ENCODE measurements at places on chromosomes 13 and 19.

DNA sequence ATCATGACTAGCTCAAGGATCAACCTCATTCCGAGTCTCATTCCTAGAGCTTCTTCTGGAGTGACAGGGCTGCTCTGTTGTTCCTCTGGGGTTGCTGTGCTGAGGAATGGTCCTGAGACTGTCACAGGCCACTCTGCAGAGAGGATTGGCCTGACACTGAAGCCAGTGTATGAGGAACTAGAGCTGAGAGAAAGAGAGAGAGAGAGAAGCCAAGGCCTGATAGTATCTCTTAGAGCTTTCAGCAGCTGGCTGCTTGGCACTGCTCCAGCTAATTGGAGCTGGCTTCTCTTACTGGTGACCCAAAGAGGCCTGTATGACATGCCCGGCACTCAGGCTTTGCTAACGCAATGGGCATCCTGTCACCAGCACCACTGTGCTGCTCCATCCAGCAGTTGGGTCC, 73.4 kb upstream of the FLT1 start:
- no peak for DNase-seq

- no peak for DNase-seq
These were observed 220.9 kb upstream of the CSNK1A1L start for GRCh38 chr13:37326334-37326733.

DNA sequence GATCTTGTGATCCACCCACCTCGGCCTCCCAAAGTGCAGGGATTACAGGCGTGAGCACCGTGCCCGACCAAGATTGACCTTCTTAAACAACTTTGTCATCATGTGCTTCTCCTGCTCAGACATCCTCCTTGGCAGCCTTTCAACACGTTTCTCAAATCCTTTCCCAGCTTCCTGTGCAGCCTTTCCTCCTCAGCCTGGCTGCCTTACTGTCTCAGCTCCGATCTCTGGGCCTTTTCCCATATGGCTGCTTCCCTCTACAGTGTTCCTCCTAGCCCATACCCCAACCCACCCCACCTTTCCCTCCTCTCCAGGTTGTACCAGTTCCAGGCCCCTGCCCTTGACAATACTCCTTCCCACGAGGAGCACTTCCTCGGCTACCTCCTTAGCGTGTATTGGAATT, 7.2 kb downstream of the PHF11 start:
- DNase-seq: no peak

GRCh38 chr19:39469036-39469435, 11.6 kb upstream of the TIMM50 start:
- no peak for DNase-seq

DNA sequence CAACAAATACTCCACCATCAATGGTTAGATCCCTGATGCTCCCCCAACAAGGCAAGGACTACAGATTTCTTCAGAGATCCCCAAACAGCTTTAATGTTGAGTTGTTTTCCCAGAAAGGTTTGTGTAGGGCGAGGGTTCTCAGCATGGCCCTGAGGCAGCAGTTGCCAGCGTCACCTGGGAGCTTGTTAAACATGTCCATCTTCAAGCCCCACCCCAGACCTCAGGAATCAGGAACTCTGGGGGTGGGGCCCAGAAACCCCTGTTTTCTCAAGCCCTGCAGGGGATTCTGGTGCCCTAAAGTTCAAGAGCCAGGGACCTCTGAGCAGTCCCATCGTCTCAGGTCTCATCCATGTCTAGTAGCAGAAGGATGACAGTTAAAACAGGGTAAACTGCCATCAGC, 9.6 kb downstream of the EFNB2 start:
- DNase-seq: no peak

GRCh38 chr19:28586474-28586873, 626.5 kb downstream of the UQCRFS1 start:
- no peak for DNase-seq

- DNase-seq: no peak
These were observed 8.7 kb downstream of the GPX4 start for GRCh38 chr19:1112268-1113029.

GRCh38 chr13:51330791-51331190, 8.7 kb upstream of the SERPINE3 start:
- DNase-seq: peak; percentile 9

GRCh38 chr13:112813552-112813951, 123.7 kb downstream of the ATP11A start:
- DNase-seq: no peak

DNA sequence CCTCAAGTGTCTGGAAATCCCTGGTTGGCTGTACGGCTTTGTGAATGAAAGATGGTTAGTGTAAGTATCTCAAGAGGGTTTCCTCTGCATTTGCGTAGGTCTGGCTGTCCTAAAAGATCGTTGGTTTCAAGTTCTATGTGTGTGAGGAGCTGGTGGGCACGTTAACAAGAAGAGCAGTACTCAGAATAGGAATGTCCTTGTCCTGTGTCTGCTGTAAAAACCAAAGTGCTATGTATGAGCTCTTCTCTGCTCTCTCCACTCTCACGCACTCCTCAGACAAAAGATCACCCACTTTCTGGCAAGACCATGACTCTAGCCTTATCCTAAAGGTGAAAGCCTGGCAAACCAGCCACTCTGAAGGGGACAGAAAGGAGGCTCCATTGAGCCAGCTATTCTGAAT, 39.1 kb downstream of the USP12 start:
- no peak for DNase-seq

GRCh38 chr13:85194482-85194881, 604.7 kb downstream of the SLITRK6 start:
- DNase-seq: no peak

GRCh38 chr19:21462540-21462939, 42.9 kb upstream of the ZNF429 start:
- no peak for DNase-seq

- peak; percentile 56 for DNase-seq
These were observed 12.3 kb downstream of the HRC start for GRCh38 chr19:49142866-49143335.

- no peak for DNase-seq
These were observed 118.9 kb downstream of the KL start for GRCh38 chr13:33135097-33135496.

GRCh38 chr19:47760632-47760999, 15.3 kb downstream of the NOP53 start:
- no peak for DNase-seq

GRCh38 chr19:686589-687297, 8.5 kb downstream of the PRSS57 start:
- DNase-seq: no peak

GRCh38 chr19:43784241-43784980, 3.6 kb upstream of the KCNN4 start:
- peak; percentile 47 for DNase-seq

GRCh38 chr19:54616821-54617560, 13.3 kb upstream of the LILRB1 start:
- no peak for DNase-seq

- DNase-seq: no peak
These were observed 625.3 kb upstream of the PRR20A start for GRCh38 chr13:56515441-56515840.

DNA sequence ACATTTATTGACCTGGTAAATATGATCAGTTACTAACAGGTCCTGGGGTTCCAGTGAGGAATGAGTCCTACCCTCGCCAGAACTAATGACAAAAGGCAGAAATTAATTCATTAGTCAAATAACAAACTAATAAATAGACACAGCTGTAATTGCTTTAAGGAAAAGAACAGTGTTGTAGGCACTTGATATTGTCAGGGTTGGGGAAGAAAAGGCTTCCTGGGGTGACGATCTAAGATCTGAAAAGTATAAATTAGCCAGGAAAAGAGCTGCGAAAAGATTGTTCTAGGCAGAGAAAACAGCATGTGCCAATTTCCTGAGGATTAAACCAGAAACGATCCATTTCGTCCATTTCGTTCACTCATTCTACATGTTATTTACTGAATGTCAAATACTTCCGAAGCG, 670 bp upstream of the CHAF1A start:
- DNase-seq: no peak

Measured in AG04449 (cell line).